ENCODE measurements at places on chromosomes 6 and 20.

DNA sequence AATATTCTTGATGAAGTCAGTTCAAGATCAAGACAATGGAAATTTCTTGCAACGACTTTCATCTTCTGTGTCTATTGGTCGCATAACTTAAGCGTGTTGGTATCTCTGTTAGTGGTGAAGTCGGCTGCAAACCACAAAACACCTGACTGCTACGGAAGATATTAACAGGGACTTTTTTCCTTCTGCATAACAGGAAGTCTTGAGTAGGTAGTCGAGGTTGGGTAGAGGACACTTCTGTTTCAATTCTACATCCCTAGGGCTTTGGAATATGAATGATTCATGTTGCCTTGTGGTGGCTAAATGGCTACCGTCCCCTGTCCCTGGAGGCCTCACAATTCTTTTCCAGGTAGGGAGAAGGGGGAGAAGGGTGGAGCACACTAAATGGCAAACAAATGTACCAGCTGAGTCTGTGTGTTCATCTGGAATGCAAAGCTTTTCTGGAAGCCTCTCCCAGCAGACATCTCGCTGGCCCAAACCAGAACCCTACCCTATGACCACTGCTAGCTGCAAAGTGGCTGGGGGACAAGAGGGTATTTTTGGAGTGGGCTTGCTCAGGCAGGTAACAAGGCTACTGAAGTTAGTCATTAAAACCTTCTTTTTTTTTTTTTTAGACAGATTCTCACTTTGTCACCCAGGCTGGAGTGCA lies 34.6 kb upstream of the NKX2-2 start:
- DNase-seq: no peak

DNA sequence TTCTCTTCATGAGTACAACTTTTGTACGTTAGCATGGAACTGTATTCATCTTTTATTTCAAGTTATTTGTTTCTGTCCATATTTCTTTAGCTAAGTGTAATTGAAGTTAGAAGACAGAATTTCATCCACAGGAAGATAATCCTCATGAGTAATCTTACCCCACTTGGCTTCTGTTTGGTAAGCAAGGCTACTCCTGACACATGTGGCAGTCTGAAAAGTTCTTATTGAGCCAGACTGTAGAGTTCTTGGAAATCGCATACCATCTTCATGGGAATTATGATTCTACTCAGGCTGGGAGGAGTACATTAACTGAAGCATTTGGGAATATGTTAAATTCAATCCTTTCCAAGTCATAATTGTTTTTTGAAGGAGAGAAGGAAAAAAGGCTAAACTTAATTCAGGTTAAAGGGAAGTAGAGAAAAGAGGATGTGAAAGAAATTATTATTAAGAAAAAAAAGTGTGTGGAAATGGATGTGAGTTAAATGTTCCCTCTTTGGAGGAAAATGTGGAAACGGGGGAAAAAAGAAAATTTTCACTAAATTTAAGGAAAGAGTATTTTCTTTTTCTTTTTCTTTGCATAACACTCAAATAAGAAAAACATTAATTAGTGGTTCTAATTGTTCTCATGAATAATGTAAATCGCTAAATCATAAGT lies 41.5 kb upstream of the TENT5A start:
- DNase-seq: no peak

GRCh38 chr6:146857980-146858347 lies 259.2 kb downstream of the ADGB start:
- no peak for DNase-seq

- DNase-seq: no peak
Measured at GRCh38 chr6:145829950-145830349, 15.4 kb upstream of the FBXO30 start.

DNA sequence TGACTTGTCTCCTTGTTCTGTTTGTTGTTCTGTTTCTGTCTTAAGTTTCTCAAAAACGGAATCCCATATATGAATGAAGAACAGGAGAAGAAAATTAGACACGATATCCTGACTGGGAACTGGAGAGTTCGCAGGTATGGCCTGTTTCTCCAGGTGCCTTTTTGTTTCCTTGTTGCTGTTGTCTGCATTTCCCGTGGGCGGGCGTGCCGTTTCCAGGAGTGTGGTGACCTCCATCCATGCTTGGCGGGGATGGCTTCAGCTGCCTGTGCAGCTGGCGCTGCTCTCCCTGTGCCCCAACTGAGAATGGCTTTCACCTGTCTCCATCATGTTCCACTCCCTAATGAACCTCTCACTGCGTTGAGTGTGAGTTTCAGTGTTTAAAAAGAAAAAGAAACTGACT lies 4.4 kb downstream of the PNLDC1 start:
- no peak for DNase-seq

GRCh38 chr6:13383328-13384163 lies 55.2 kb upstream of the TBC1D7 start:
- DNase-seq: peak; percentile 74

GRCh38 chr6:162377735-162378134 lies 349.8 kb downstream of the PRKN start:
- DNase-seq: no peak

DNA sequence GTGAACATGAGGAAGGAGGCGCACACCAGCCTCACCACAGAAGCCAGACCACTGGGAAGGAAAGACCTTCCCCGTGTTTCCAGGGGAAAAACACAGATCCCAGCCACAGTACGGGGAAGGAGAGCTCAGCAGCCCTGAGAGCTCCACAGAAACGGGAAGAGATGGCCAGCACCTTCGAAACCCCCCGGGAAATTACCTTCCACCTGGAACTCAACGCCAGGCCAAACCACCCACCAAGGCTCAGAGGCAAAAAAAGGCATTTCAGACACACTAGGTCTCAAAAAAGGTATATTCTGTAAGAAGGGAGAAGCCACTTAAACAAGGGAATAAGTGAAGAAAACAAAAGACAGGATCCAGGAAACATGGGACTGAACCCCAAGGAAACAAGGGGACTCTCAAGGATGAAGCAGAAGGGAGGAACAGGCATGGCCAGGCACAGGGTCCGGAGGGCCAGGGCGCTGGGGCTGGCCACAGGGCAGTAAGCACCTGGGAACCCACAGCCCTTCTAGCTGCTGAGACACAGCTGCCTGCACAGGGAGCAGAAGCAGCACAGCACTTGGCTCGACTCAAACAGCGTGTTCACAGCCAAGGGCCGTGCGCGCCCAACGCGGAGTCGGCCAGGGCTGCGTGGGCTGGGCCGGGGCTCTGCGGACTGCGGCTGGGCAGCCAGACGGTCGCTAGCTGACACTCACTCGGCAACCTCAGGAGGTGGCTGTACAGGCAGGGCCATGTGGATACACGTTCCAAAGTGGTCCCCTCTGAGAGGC lies 44.6 kb downstream of the TAF4 start:
- DNase-seq: no peak

DNA sequence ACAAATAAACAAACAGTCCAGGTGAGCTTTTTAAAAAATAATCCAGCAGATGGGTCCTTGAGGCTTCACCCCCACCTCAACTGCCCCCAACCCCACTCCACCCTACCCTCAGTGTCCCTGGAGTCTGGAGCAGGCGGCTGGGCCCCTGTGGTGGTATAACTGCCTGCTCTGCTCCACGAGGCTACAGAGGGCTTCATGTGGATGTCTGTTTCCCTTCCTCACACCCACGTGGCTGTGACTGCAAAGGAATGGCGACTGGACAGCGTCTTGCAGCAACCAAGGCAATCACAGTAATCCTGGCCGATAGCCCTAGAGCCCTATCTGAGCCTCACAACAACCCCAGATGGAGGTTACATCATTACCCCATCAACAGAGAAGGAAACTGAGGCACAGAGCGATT lies 76.5 kb downstream of the SLC2A10 start:
- DNase-seq: no peak

GRCh38 chr6:38943964-38944363 lies 104.6 kb upstream of the GLP1R start:
- DNase-seq: no peak

DNA sequence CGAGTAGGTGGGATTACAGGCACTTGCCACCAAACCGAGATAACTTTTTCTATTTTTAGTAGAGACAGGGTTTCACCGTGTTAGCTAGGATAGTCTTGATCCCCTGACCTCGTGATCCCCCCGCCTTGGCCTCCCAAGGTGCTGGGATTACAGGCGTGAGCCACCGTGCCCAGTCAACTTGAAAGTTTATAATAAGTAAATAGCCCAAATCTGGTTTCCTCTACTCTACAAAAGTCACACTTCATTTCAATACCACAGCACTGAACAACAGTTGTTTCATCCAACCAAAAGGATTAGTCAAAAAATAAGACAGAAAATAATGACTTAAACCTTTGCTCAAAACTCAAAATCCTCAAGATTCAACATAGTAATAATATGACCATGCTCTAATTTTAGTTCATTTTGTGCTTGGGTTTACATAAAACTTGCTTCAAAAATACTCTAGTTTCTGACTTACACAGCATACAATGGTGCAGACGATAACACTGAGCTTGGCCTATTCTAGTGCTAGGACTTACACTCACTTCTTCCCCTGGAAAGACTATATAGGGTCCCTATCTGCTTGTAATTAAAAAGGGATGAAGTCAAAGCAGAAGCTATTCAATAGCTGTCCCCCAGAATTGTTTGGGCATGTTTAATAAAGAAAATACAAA lies 56.7 kb downstream of the NT5E start:
- DNase-seq: no peak

- no peak for DNase-seq
Measured at GRCh38 chr6:43951063-43951755, 176.0 kb downstream of the MRPL14 start.

DNA sequence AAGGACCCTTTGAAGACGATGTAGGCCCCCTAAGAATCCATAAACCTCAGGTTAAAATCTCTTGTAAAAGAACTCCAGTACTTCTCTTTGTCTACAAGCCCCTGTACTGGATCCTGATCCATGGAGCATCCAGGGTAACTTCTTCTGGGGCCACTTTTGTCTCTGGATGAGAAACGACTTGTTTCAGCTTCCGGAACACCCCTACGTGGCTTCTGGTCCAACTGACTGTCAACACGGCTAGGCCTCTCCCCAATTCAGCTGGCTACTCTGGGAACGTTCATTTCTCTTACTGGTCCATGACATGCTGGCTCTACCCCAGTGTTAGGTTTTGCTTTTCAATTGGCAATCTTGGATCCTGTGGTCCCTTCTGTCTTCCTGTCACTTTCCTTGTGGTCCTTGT lies 198.0 kb downstream of the BACH2 start:
- no peak for DNase-seq

- no peak for DNase-seq
Measured at GRCh38 chr20:19100975-19101374, 111.5 kb upstream of the SLC24A3 start.

DNA sequence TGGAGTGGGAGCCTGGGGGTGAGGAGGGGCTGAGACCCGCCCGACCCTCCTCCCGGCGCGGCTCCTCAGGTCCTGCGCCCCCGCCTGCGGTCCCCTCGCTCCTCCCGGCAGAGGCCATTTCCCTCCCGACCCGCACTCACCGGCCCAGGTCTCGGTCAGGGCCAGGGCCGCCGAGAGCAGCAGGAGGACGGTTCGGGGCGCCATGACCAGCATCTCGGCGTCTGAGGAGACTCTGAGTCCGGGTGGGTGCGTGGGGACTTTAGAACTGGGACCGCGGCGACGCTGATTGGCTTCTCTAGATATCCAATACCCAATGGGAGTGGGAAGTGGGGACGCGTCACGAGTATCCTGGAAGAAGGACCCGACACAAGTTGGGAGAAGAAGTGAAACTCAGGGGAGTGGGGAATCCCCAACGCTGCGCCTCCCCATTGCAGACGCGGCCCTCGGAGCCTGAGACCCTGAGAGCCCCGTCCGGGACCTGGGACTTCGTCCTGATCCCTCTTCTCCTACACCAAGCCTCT lies at the start of gene HLA-B:
HLA-B (minus strand) TSS at position 234 of the 521 bp plus-strand sequence; CDS start at position 213, 21 bp downstream.
- no peak for DNase-seq

- no peak for DNase-seq
Measured at GRCh38 chr6:36124881-36125280, 5.4 kb upstream of the MAPK13 start.

GRCh38 chr20:6680441-6680840 lies 87.0 kb upstream of the BMP2 start:
- DNase-seq: no peak

DNA sequence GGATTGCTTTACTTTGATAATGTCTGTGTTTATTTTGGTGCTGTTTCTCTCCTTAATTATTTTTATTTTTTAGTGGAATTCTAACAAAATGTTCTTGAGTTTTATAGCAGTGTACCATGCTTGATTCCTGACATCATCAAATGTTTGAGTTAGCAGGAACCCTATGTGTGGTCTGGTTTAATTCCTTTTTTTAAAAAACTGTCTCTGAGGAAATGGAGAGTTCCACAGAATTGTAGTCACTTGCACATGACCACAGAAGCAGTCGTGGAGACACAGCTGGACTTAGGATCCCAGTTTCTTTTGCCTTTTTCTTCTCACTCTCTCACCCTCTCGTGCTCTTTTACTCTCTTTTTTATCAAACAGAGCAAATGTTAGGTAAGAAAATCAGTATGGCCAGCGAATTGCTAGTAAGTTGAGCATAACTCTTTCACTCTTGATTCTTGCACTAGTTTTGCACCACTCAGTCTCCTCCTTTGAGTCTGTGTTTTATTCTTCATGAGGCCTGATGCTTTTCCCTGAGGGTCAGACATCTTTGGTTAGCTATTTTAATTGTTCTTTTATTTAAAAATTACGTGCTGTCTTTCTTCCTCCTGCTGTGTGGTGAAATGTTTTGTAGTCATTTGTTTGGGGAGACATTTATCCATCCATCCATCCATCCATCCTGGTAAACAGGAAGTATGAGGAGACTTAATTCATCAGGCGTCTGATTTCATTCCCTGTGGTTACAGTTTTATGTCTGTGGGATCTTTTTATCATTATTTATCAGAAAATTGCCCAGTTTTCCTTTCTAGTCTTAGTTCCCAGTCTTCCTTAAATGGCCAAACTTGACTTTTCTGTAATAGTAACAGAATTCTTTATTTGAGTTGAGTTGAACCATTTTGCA lies 83.0 kb downstream of the SCAF8 start:
- DNase-seq: no peak

GRCh38 chr20:6626805-6627204 lies 140.7 kb upstream of the BMP2 start:
- no peak for DNase-seq

DNA sequence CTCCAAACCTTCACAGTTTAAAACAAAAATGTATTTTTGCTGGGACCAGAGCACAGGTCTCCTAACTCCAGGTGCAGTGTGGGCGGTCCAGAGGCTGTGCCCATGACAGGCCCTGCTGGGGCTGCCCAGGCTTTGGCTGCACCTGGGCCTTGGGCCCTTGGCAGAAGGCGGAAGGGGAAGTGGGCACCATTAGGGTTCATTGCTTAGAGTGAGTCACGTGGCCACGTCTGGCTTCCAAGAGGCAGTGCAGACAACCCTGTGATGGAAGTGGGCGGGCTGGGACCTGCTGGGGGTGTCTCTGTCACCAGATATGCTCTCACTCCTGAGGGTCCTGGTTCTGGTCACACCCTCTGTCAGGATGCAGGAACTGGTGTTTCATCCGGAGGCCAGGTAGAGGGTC lies 302.2 kb downstream of the QKI start:
- DNase-seq: no peak
